ENCODE measurements at places on chromosomes 6 and 20.

- no peak for DNase-seq
These were observed 514.9 kb downstream of the CDKAL1 start for GRCh38 chr6:21049148-21049547.

DNA sequence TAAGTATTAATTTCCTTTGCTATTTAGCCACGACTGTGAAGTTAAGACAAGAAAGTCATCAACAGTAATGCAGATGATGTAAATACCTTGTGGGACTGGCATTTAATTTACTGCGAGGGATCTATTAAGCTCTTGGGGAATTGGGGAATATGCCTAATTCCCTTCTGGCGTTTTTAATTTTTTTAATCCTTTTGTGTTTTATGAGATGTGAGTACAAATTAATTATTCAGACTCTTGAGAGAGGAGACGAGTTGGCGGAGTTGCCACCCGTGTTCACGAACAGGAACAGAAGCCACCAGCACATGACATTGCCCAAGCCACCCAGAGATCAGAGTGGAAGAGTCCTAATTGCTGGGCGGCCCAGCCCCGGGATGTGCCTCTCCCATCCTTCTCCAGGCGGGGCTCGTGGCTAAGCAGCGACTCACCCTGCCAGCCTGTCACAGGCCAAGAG is 533 bp upstream of the CRYBG1 start:
- no peak for DNase-seq

- no peak for DNase-seq
These were observed 76.6 kb downstream of the SOD2 start for GRCh38 chr6:159616456-159616855.

DNA sequence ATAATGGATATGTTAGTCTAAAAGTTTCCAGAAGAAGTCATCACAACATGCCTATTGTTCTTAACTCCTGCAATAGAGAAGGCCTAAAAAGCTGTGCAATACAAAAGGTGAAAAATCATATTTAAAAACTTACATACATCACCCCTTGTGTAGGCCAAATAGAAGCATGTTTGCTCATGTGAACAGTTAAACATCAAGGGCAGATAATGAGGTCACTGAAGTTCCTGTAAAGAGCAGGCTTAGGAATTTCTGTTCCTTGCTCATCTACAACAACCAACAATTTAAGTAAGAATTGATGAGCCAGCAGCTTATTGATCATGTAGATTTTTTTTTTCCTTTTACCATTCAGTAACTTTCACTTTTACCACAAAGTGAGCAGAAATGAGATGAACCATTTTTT is 7.5 kb upstream of the NUP153 start:
- DNase-seq, result no peak

- no peak for DNase-seq
These were observed 156.7 kb downstream of the SYCP2 start for GRCh38 chr20:59776626-59777330.

DNA sequence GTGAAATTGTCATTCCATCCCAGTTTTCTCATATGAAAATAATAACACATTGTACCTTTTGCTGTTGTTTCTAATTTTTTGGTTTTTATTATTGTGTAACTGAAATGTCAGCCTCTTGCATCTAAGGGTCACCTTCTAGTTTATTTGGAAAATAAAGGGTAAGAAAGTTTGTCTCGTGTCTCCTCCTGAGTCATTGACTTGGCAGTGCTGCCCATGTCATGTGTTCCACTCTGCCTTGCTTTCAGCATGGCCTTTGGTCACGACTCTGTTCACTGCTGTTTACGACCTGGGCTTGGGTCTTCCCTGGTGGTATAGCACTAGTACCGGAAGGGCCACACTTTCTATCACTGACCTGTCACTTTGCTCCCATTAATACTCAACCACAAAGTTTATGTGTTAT is 171.4 kb upstream of the RSPO3 start:
- no peak for DNase-seq

GRCh38 chr6:2853769-2854395 is 12.2 kb upstream of the SERPINB1 start:
- peak; percentile 52 for DNase-seq

GRCh38 chr20:63435552-63435951 is 36.9 kb downstream of the KCNQ2 start:
- no peak for DNase-seq

DNA sequence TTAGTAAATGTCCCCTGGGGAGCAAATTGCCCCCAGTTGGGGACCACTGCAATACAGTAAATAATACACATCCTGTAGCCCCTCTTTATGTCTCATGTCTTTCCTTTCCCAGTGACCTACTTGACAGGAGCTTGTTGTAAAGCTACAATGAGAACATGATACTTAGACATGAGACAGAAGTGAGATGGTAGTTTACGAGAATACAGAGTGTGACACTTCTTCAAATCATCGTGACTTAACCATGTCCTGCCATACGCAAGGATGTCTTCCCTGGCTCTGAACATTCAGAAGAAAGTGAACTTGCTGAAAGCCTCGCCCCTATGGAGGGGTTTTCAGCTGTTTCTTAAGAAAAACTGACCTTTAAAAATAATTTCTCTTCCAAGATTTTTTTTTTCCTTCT is 101.0 kb upstream of the SPACA1 start:
- no peak for DNase-seq

DNA sequence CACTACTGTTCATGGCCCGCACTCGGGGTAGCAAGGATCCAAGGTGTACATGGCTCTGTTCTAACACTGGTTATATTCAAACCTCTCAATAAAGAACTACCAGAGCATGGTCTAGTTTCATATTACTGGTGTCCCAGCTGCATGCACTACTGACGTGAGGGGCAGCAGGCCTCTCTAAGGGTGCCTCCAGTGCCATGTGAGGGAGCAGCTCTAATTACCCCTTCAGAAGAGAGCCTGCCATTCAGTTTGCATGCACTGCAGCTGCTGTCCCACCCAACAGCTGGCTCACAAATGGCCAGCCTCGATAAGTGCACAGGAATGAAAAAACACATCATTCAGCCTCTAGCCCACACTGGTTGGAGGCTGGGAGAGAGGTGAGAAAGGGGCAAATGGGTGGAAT is 85.2 kb downstream of the SMLR1 start:
- no peak for DNase-seq

- DNase-seq, result no peak
These were observed 50.3 kb downstream of the TRPC4AP start for GRCh38 chr20:35042268-35042667.

DNA sequence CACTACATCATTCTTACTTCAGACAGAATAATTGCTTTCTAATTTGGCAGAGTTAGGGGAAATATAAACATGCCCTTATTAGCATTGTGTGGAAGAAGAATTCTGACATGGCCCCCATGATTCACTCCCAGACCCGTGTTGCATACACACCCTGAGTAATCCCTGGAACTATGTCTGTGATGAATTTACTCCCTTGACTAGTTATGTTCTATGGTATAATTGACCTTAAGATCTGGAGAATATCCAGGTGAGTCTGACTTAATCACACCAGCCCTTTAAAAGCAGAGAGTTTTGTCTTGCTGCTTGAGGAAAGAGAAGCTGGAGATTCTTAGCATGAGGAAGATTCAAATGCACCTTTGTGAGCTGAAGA is 262.9 kb downstream of the SOX4 start:
- no peak for DNase-seq

- no peak for DNase-seq
These were observed 255.7 kb upstream of the PRND start for GRCh38 chr20:4465855-4466545.

DNA sequence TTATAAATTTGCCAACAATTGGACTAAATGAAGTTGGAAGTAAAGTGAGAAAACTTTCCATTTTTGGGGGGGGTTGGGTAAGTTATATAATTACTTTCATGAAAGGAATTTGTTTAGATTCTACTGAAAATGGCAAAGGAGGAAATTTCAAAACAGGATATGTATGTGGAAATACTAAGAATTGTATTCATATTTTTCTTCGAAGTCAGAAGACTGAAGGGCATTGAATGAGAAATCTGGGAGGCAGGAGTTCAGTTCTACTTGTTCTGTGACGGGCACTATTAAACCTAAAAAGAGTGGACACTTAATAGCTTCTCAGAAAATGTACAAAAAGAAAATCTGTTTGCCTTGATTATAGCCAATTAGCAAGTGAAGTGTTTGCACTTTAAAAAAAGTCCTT is 114.7 kb downstream of the PRIM2 start:
- DNase-seq, result no peak

- no peak for DNase-seq
These were observed 202.2 kb upstream of the PCSK2 start for GRCh38 chr20:17024513-17025119.

DNA sequence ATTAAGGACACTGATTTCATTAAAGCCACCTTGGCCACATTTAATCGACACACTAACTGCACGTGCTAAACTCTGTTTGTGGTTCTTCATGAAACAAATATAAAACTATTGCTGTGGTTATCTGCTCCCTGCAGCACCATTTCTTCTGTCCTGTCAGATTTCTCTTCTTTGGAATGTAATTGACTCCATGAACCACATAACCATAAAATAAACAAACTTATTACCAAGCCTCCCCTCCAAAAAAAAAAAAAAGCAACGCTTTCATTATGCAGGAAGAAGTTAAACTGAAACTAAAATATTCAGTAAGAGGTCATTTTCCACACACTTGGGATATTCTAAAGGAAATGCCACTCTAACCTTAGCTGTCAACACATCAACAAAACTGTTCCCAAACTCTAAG is 319.1 kb upstream of the NT5E start:
- DNase-seq, result no peak

DNA sequence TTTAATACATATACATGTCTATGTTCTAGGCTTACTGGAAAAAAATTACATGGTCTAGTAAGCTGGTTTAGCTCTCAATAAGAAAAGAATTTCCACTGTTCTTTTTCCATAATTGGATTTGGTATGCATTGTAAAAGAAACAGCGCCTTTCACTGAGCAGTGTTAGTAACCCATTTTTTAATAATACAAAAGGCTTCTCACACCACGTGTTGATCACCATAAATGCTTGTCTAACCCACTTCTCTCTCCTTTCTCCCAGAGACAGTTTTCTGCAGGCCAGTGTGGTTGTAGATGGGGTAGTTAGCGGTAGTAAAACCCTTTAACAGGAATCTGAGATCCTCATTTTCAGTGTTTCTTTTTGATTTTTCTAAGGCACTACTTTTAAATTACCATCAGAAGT is 348.7 kb upstream of the MANEA start:
- DNase-seq, result no peak

DNA sequence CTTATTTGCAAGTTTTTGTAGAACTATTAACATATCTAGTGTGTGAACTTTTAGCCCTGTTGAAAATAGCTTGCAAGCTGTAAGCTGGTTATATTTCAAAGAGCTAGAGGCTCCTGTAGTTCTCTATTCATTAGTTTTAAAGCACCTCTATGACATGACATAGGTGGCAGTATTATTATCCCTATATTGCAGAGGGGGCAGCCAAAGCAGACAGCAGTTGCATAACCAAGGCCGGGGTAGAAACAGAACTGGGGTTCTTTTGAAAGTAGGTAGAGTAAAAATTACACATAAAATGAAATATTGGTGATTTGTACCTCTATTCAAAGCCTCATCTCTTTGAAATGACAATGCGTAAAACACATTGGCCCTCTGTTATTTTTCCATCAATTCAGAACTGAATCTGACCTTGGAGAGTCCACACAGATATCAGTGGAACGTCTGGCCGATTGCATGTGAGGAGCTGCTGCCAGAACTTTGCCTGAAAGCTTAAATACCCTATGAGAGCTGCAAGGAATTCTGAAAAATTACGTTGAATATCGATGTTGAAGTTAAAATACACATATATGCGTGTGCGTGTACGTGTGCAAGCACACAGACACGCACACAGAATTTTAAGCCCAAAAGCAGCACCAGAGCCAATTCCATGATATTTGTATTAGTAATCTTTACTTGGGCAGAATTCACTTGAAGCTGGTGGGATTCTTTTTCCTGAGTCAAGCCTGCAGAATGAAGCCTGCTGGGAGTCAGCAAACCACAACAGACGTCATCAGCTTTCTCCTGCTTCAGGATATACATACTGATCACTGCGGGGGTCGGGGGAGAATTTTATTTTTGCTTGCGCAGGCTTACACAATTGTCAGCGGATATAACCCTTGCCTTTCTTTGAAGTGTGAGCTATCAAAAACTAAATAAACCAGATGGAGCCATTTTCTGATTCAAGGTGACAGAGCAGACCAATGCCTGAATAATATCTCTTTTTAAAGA is 163.2 kb downstream of the PDE7B start:
- no peak for DNase-seq

- DNase-seq, result no peak
These were observed 159.0 kb downstream of the TRMT11 start for GRCh38 chr6:126145351-126145750.

DNA sequence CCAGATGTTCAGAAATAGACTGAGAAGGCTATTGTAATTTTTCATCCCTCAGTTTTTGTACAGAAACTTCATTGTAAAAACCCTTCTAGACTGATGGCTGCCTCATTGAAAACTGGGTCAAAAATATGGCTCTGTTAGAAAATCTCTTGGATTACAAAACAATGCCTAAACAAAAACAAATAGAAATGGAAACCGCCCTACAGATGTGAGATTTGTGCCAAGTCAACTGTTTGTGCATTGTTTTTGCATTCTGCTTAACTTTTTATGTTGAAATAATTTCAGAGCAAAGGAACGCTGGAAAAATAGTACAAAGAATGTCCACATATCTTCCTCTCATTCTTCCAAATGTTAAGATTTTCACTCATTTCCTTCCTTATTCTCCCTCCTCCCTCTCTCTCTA is 425.1 kb downstream of the FOXA2 start:
- DNase-seq, result no peak

DNA sequence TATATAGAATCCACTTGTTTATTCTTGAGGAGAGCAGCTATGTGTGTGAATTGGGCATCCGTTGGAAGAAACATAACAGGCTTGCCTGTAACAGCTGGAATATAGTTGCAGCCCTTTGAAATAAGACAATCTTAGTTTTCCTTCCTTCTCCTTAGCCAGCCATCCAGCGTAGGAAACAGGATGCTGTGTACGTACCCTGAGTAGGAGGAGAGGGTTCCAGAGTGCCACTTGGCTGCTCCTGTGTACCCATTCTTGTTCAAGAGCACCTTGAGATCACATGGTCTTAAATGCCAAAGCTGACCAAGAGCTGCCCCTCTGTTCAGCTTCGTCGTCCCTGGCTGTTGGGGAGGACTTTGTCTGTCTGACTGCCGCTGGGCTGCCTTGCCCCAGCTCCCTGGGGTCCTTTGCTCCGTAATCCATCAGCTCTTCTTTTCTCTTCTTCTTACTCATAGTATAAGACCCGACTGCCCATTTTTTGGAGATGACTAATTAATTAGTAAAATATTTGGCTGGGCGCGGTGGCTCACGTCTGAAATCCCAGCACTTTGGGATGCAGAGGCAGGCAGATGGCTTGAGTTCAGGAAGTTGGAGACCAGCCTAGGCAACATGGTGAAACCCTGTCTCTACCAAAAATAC is 49.0 kb downstream of the RREB1 start:
- DNase-seq, result no peak

DNA sequence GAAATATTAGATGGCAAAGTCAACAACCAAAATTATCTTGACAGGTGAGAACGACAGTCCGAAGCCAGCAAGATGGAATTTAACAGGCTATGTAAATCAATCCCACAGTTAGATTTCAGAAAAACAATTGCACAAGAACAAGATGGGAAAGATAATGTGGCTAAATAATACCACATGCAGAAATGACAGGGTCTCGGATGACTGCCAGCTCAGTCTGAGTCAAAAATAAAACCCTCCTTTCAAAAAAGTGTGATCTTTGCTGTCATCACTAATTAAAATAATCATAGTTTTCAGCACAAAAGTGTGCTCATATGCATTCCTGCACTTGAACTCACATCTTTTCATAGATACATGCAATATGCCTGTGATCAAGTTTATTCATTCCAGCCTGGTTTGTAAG is 25.9 kb downstream of the FOXQ1 start:
- no peak for DNase-seq
